ENCODE measurements at places on chromosomes 3 and 15. TPM values are rescaled to one million over a fixed set of nuclear protein-coding genes. Genes with fewer than 3 reads are reported as not detected.

Gene EIF4G1
- 496 TPM for total RNA-seq

Gene RNU5B-1
- not detected for total RNA-seq

Gene GOLGA8J
- not detected for total RNA-seq

Gene C2CD4A
- total RNA-seq: not detected

Gene CDHR4
- total RNA-seq: not detected

Gene SCAANT1
- not detected for total RNA-seq

Gene CLDN1
- total RNA-seq: 0.20 TPM

DNA sequence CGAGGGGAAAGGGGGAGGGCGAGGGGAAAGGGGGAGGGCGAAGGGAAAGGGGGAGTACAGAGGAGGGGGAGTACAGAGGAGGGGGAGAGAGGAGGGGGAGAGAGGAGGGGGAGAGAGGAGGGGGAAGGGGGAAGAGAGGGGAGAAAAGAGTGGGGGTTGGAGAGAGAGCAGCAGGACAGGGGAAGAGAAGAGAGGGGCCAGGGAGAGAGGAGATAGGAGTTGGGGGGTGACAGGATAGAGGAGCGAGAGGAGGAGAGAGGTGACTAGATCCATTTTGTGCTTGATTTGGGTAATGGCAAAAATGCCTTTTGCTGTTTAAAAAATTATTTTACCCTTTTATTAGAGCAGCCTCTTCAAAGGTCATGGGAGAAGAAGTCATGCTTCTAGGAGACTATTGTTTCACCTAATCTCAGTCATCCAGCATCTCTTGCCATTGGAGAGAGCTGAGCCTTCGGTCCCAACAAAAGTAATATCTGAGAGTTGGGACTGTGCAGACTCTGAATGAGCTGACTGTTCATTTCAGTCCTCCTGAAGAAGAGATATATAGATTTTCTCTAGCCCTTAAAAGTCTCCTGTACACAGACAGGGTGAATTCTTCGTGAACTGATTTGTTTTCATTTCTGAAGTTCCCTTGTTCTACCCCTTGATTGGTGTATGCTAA, 15.1 kb upstream of the TOP2B start:
- no peaks in the 10 kb centered on the region for H3K36me3 ChIP-seq
- H3K27me3 ChIP-seq: no peaks in the 10 kb centered on the region
- no peak overlapping the region for H3K4me3 ChIP-seq
- no peak overlapping the region for H3K27ac ChIP-seq

DNA sequence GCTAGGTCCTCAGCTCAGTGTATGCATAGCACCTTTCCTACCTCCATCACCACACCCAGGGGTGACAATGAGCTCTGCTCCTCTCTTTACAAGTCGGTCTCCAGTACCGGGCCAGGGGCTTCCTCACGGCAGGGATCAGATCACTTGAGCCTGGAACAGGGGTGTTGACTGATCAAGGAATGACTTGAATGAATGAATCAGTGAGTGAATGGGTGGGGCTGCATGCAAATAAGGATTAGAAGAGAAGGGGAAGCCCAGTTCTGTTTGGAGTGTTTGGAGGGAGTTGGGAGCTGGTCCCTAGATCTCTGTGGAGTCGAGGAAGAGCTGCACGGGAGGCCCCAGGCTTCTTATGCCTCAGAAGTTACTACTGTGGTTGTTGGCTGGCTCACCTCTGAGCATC, 87.0 kb downstream of the TMEM266 start:
- no peak overlapping the region for H3K27ac ChIP-seq
- H3K27me3 ChIP-seq: 0 out of 2 replicates have a peak, but pooled peaks cover 3% of the 10 kb centered on the region
- H3K4me1 ChIP-seq: no peaks in the 10 kb centered on the region
- H3K4me3 ChIP-seq: no peak overlapping the region
- DNase-seq: no peak

DNA sequence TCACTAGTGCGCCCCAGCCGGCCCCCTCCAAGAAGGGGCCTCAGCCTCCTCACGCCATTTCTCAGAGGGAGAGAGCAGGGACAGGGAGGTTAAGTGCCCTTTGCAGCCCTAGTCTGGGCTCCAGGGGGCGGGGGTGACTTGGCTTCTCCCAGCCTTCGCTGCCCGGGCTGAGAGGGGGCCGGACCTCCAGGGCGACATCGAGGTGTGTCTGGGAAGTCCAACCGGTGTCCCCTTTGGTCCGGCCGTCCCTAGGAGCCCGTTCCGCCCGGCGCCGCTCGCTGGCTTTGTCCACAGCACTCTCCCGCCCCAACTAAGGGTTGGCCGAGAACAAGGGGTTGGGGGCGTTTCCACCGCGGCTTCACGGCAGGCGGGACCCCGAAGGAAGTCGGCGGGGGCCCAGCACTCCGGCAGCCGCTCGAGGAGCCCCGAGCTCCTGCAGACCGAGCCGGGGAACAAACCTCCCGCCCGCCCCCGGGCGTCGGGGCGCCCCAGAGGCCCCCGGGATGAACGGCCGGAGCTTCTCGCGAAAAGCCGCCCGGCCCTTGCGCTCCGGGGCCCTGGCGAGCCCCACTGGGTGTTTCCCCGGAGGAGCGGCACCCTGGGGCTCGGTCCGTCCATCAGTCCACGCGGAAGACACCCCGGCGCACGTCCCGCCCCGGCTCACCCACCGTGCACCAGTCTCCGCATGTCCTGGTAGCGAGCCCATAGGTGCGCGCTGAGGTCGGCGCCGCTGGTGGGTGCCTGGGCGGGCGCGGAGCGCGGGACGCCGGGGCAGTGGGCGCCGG, 627 bp downstream of the NT5DC2 start:
- peak overlapping the region; percentile 72 for H3K4me3 ChIP-seq
- peak overlapping the region; percentile 91 for H3K27ac ChIP-seq
- no peak for DNase-seq
- H3K4me1 ChIP-seq: peaks cover 14% of the 10 kb centered on the region
- H3K36me3 ChIP-seq: no peaks in the 10 kb centered on the region
- H3K27me3 ChIP-seq: no peaks in the 10 kb centered on the region

DNA sequence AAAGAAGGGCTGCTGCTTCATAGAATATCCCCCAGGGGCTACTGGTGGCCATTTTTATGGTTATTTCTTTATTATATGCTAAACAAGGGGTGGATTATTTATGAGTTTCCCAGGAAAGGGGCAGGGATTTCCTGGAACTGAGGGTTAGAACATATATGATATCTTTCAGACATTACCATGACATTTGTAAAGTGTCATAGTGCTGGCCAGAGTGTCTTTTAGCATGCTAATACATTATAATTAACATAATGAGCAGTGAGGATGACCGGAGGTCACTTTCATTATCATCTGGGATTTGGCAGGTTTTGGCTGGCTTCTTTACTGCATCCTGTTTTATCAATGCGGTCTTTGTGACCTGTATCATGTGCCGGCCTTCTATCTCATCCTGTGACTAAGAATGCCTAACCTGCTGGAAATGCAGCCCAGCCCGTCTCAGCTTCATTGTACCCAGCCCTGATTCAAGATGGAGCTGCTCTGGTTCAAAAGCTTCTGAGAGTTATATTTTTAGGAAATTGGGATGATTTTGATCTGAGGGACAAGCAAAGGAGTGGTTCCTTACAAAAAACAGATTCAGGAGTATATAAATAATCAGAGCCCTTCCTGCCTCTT, 9.1 kb upstream of the ZBTB20 start:
- no peaks in the 10 kb centered on the region for H3K4me1 ChIP-seq
- no peak for DNase-seq
- H3K36me3 ChIP-seq: no peaks in the 10 kb centered on the region
- H3K4me3 ChIP-seq: no peak overlapping the region

- no peaks in the 10 kb centered on the region for H3K4me1 ChIP-seq
- DNase-seq: no peak
- no peak overlapping the region for H3K4me3 ChIP-seq
- no peaks in the 10 kb centered on the region for H3K36me3 ChIP-seq
- no peak overlapping the region for H3K27ac ChIP-seq
Measured at GRCh38 chr3:160174621-160175020, 50.6 kb upstream of the C3orf80 start.

GRCh38 chr3:150237490-150237889, 170.6 kb upstream of the TSC22D2 start:
- DNase-seq: peak; percentile 22
- no peaks in the 10 kb centered on the region for H3K36me3 ChIP-seq
- peak overlapping the region; percentile 58 for H3K27ac ChIP-seq

DNA sequence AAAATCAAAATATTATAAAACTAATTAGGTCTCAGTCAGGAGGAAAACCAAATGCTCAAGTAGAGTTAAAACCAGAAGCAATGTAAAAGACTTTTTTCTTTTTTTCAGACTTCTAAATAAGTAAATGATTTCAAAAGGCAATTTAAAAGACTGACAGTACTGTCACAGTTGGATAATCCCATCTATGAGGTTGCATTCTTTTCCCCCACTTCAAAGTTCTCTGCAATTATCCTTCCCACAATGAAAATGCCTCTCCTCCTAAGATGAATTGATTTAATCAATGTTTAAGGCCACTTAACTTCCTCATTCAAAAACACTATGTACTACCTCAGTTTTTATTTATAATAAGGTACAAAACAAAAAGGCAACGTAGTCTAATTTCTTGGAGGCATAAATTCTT, 8.1 kb downstream of the MRPL3 start:
- no peaks in the 10 kb centered on the region for H3K27me3 ChIP-seq
- no peak overlapping the region for H3K4me3 ChIP-seq
- H3K4me1 ChIP-seq: no peaks in the 10 kb centered on the region
- DNase-seq: no peak
- no peak overlapping the region for H3K27ac ChIP-seq

DNA sequence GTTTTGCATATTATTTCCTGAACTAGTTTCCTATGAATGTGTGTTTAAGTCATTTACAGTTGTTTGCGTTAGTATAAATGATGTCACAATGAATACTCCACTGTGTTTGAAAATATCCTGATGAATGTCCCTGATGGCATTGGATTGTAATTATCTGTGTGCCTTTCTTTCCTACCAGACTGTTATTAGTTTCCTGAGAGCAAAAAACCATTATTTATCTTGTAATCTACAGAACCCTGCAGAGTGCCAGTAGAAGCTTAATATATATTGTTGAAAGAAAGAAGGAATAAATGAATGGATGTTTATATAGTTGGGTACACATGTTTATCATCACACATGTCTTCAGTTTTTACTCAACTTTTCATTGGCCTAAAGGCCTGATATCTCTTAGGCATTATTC, 312.6 kb downstream of the AGBL1 start:
- no peaks in the 10 kb centered on the region for H3K27me3 ChIP-seq
- no peaks in the 10 kb centered on the region for H3K36me3 ChIP-seq
- H3K4me1 ChIP-seq: no peaks in the 10 kb centered on the region
- H3K4me3 ChIP-seq: no peak overlapping the region
- DNase-seq: no peak

GRCh38 chr3:42829083-42829627, 19.9 kb downstream of the ACKR2 start:
- H3K4me1 ChIP-seq: peaks cover 3% of the 10 kb centered on the region
- H3K36me3 ChIP-seq: no peaks in the 10 kb centered on the region
- H3K4me3 ChIP-seq: no peak overlapping the region
- no peaks in the 10 kb centered on the region for H3K27me3 ChIP-seq
- H3K27ac ChIP-seq: no peak overlapping the region
- DNase-seq: peak; percentile 19

DNA sequence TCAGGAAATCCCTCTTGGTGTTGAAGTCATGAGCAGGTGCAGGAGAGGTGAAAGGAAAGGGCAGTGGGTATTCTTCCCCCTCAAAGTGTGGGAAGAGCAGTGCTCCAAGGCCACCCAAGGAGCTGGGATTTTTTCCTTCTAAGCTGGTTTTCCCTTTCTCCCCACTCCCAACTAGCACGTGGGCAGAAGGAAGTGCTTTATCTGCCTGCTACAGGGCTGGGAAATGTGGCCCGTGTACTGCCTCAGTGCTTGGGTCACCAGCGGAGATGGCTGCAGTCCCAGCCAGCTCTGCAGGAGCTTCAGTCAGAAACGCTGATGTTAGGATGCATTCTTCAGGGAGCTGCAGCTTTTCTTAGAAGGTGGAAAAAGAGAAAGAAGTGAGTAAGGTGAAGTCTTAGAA, 99.2 kb downstream of the CACNA1D start:
- H3K27me3 ChIP-seq: peaks cover 5% of the 10 kb centered on the region
- H3K4me1 ChIP-seq: no peaks in the 10 kb centered on the region
- H3K27ac ChIP-seq: no peak overlapping the region
- no peaks in the 10 kb centered on the region for H3K36me3 ChIP-seq
- DNase-seq: no peak
